ENCODE measurements at places on chromosomes 3 and 15. TPM values are rescaled to one million over a fixed set of nuclear protein-coding genes. Genes with fewer than 3 reads are reported as not detected.
A peak's percentile ranks its signal among the peaks of the same experiment; 100 is the strongest.

ZMYND10 gene
- total RNA-seq = 2.2 TPM

GRCh38 chr3:128282380-128283196 lies 129.3 kb downstream of the EEFSEC start:
- DNase-seq = no peak
- no peaks in the 10 kb centered on the region for H3K4me1 ChIP-seq
- peaks cover 6% of the 10 kb centered on the region for H3K36me3 ChIP-seq

ACAP2 gene
- total RNA-seq = 73.4 TPM

GRCh38 chr3:184771301-184772127 lies 40.5 kb upstream of the VPS8 start:
- H3K36me3 ChIP-seq = no peaks in the 10 kb centered on the region
- H3K27ac ChIP-seq = no peak overlapping the region
- peaks cover 6% of the 10 kb centered on the region for H3K27me3 ChIP-seq
- H3K4me3 ChIP-seq = no peak overlapping the region

CD200 gene
- total RNA-seq = 2.1 TPM

- H3K4me3 ChIP-seq = no peak overlapping the region
- H3K27ac ChIP-seq = no peak overlapping the region
- DNase-seq = no peak
- no peaks in the 10 kb centered on the region for H3K27me3 ChIP-seq
Measured at GRCh38 chr15:27514526-27514925, 543.5 kb downstream of the GABRG3 start.

GHSR gene
- total RNA-seq = not detected

DNA sequence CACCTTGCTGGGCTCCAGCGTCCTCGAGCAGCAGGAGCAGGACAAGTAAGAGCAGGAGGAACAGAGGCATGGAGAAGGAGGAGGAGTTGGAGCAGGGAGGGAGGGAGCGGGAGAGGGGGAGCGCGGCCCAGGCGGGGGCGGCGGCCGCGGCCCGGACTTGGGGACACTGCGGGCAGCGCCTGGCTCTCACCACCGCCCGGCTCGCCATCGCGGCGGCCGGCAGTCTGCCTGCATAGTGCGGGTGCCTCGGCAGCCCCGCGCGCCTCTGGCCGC lies 440 bp downstream of the DCBLD2 start:
- DNase-seq = no peak
- peaks cover 26% of the 10 kb centered on the region for H3K27me3 ChIP-seq
- H3K4me1 ChIP-seq = peaks cover 9% of the 10 kb centered on the region
- peak overlapping the region; percentile 90 for H3K4me3 ChIP-seq
- peak overlapping the region; percentile 39 for H3K27ac ChIP-seq
- no peaks in the 10 kb centered on the region for H3K36me3 ChIP-seq

GRCh38 chr3:191962324-191962723 lies 501.4 kb downstream of the PYDC2 start:
- no peak overlapping the region for H3K4me3 ChIP-seq
- H3K36me3 ChIP-seq = no peaks in the 10 kb centered on the region
- no peaks in the 10 kb centered on the region for H3K4me1 ChIP-seq

DNA sequence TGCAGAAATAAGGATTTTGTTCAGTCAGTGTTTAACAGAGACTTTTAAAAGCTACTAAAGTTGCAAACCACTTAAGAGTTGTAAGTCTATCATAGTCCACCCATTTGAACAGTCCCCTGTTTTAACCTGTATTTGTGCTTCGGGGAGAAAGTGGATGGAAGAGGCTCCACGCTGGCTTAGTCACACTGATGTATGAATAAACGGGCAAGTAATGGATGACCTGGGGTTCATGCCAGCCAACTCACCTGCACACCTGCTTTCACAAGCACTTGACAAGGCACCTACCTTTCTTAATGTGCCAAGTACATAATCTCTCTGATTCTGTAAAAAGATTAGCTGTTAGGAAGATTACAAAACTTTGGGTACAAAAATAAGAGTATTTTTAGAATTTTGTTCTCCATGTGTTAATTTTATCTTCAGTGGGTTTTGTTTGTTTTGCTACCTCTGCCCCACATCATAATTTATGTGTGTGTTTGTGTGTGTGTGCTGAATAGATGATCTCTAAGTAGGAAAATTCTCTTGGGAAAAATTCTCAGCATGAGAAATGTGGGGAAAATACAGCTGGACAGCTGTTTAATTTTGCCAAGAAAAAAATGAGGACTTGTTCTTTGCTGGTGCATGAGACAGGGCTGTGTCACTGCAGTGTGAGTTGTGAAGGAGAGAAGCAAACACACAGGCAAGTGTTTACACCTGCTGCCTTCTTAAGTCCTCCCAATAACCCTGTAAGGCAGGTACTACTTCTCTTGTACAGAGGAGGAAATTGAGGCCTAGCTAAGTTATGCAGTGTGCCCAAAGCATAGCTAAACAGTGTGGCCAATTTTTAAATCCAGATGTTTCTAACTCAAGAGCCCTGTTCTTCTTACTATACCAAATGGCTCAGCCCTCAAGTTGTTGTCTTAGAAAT lies 181.2 kb upstream of the IL12A start:
- DNase-seq = no peak
- H3K27me3 ChIP-seq = peaks cover 14% of the 10 kb centered on the region
- H3K36me3 ChIP-seq = no peaks in the 10 kb centered on the region
- H3K27ac ChIP-seq = no peak overlapping the region

- H3K4me1 ChIP-seq = no peaks in the 10 kb centered on the region
- H3K36me3 ChIP-seq = no peaks in the 10 kb centered on the region
- no peak overlapping the region for H3K27ac ChIP-seq
- no peak overlapping the region for H3K4me3 ChIP-seq
- DNase-seq = no peak
Measured at GRCh38 chr3:193815246-193816027, 222.4 kb downstream of the OPA1 start.

DNA sequence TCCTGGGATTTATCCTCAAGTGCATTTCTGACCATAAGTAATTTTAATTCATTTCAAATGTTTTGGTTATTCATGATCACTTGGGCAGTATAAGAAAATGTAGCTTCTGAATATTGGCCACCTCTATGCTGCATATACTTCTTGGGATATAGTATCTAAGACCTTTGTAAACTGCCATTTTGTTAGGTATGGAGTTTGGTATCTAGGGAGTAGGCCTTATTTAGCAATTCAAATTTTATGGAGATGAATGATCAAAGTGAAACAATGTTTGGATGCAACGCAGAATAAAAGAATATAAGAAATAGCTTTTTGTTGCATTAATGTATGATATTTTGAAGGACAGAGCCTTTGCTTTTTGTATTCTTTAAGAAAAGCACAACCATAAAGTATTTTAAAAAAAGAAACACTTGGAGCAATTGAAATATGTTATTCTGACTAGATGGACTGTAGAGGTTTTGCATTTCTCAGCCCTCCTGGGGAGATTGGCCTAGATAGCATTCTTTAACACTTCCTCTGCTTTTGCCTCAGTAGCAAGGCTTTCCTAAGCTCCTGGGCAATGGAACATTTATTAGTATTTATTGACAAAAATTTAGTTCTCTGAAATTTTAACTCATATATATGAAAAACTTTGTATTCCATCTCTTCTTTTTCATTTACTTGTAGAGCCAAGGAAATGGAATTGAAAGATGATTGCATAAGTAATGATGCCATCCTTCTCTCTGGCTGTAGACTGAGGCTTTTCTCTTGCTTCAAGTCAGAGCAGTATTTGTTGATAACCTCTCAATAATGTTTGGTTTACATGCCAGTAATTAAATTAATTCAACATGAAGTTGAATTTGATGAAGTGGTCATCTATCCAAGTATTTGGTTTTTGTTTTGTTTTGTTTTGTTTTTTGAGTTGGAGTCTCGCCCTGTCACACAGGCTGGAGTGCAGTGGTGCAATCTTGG lies 61.8 kb upstream of the UTS2B start:
- no peaks in the 10 kb centered on the region for H3K36me3 ChIP-seq
- H3K27ac ChIP-seq = no peak overlapping the region
- DNase-seq = no peak
- no peaks in the 10 kb centered on the region for H3K27me3 ChIP-seq
